ENCODE measurements at places on chromosomes 16 and 17. TPM values are rescaled to one million over a fixed set of nuclear protein-coding genes. Genes with fewer than 3 reads are reported as not detected.

Gene CEP112
- total RNA-seq: 2.2 TPM

DNA sequence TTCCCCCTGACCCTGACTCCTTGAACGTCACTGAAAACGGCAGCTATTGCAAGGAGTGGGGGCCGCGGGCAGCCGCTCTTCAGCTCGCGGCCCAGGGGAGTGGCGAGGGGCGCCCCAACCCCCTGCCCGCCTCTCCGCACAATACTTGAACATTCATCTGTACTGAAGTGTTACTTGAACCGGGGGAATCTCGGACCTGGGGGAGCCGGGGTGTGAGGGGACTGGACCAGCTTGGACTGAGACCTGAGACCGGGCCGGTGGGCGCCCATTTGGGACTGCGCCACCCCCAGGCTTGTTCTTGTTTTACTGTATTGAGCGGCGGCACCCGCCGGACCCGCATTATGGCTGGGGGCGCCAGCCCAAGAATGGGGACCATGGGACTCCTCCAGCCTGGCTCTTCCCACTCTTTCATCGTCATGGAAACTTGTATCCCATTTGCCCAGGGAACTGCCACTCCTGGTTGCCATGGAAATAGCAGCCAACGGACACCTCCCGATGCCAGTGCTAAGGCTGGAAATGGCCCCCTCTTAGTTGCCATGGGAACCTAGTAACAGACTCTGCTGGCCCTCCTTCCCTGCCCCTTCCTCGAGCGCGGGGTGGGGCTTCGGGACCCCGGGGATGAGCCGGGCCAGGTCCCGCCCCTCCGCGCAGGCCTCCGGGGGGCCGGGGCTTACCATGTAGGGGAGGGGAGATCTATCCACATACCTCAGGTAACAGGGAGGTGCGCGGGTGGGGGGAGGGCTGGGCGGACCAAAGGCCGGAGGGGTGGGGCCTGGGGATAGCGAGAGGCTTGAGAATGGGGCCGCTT is 805 bp upstream of the ORAI3 start:
- H3K4me3 ChIP-seq: peak overlapping the region; percentile 81
- no peak overlapping the region for H3K27ac ChIP-seq
- H3K27me3 ChIP-seq: no peaks in the 10 kb centered on the region

DNA sequence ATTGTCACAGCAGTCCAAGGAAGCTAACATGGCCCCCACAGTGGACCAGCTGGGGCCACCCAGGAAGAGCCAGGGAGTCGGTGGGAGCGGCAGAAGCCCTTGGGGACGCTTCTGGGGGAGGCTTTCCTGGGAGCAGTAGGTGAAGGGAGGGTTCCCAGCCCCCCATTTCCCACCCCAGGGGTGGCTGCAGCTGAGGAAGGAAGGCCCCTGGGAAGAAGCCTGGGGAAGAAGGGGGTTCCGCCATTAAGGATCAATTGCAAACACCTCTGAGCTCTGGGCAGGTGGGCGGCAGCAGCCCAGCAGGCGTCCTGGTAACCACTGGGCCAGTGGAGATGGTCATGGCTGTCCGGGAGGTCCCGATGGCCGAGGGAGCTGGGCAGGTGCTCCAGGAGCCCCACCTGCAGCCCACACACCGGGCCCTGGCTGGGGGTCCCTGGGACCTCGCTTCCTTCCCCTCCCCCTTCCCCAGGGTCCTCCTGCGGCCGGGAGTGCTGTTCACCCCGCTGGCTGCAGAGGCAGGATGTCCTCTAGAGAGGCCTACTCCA is 592 bp upstream of the PERCC1 start:
- H3K4me1 ChIP-seq: no peaks in the 10 kb centered on the region
- no peaks in the 10 kb centered on the region for H3K36me3 ChIP-seq
- H3K27ac ChIP-seq: no peak overlapping the region
- no peaks in the 10 kb centered on the region for H3K27me3 ChIP-seq
- H3K4me3 ChIP-seq: no peak overlapping the region

Gene CES5A
- total RNA-seq: not detected

GRCh38 chr16:9458816-9459215 is 367.4 kb downstream of the HAPSTR1 start:
- no peak for DNase-seq
- no peak overlapping the region for H3K27ac ChIP-seq
- no peaks in the 10 kb centered on the region for H3K27me3 ChIP-seq
- H3K4me1 ChIP-seq: no peaks in the 10 kb centered on the region

DNA sequence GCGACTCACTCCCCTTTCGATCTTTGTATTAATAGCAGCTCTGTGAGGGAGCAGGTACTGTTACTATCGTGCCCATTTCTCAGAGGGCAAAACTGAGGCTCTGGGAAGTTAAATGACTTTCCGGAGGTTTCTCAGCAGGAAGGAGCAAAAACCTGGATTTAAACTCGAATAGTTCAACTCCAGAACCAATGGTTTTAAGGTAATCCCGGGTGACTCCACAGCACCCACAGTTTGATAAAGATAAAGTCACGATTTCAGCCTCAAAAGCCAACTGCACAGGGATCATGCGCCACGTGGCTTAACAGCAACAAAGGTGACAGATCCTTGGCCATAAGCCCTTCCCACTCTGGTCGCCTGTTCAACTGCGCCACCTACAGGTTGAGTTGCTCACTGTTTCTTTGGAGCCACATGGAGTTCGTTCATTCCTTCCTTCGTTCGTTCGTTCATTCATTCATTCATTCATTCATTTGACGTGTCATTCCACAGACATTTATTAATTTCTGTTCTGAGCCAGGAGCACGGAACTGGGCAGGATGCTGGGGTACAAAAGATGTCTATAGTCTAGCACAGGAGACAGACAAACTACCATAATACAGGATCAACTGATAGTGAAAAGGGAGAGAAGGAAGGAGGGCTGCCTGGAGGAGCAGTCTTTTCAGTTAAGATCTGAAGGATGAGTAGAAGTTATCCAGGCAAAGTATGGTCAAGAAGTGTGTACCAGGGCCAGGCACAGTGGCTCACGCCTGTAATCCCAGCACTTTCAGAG is 134.8 kb downstream of the HS3ST2 start:
- H3K4me1 ChIP-seq: peaks cover 6% of the 10 kb centered on the region
- DNase-seq: peak; percentile 84
- H3K4me3 ChIP-seq: no peak overlapping the region
- H3K27me3 ChIP-seq: peaks cover 45% of the 10 kb centered on the region
- H3K36me3 ChIP-seq: no peaks in the 10 kb centered on the region
- no peak overlapping the region for H3K27ac ChIP-seq

DNA sequence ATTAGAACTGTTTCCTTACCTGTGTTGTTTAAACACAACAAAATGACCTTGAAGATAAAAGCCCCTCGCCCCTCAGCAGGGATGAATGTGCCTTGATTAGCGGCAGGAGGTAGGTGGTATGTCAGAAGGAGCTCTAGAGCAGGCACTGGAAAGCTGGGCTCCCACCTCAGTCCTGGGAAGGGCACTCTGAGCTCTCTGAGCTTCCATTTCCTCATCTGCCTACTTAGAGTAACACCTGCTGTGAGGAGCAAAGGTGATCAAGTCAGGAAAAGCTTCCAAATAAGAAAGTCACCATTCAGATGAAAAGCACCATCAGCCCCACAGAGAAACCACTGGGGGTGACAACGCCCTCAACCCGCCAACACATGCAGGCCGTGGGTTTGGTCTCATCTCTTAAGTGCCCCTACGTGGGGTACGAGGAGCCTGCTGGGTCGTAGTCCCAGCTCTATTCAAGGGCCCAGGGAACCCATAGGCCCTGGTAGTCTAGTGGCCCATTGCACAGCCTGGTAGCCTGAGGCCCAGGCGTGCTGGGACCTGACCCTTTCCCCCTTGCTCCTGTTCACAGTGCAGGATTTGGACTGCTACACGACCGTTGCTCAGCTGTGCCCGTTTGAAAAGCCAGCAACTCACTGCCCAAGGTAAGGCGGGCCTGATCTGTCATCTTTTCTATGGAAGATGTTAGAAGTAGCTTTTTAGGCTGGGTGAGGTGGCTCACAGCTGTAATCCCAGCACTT is 57.3 kb downstream of the CRISPLD2 start:
- no peaks in the 10 kb centered on the region for H3K4me1 ChIP-seq
- H3K27ac ChIP-seq: no peak overlapping the region
- H3K27me3 ChIP-seq: no peaks in the 10 kb centered on the region
- no peak overlapping the region for H3K4me3 ChIP-seq
- no peaks in the 10 kb centered on the region for H3K36me3 ChIP-seq
- DNase-seq: no peak

DNA sequence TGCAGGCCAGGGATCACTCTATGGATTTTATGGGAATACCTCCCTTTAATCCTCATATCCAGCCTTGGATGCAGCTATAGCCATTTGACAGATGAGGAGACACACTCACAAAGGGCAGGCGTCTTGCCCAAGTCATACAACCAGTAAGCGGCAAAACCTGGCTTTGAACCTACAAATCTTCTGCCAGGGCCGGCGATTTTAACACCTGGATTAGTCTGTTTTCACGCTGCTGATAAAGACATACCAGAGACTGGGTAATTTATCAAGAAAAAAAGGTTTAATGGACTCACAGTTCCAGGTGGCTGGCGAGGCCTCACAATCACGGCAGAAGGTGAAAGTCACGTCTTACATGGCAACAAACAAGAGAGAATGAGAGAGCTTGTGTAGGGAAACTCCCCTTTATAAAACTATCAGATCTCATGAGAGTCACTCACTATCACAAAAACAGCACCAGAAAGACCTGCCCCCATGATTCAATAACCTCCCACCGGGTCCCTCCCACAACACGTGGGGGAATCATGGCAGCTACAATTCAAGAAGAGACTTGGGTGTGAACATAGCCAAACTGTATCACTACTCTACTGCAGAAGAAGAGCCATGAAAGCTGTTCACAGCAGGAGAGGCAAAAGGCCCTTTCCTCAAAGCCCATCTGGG is 67.5 kb downstream of the XYLT1 start:
- DNase-seq: no peak
- H3K36me3 ChIP-seq: peaks cover 6% of the 10 kb centered on the region
- no peak overlapping the region for H3K27ac ChIP-seq

Gene ACLY
- total RNA-seq: 189 TPM

GRCh38 chr17:6435968-6436367 is 1.0 kb upstream of the AIPL1 start:
- peak; percentile 78 for DNase-seq
- no peaks in the 10 kb centered on the region for H3K4me1 ChIP-seq
- peaks cover 12% of the 10 kb centered on the region for H3K27me3 ChIP-seq
- H3K4me3 ChIP-seq: no peak overlapping the region
- no peak overlapping the region for H3K27ac ChIP-seq
- peaks cover 4% of the 10 kb centered on the region for H3K36me3 ChIP-seq

Gene CALB2
- total RNA-seq: not detected

Gene CDR2L
- 0.89 TPM for total RNA-seq

- H3K27me3 ChIP-seq: peaks cover 18% of the 10 kb centered on the region
- H3K4me3 ChIP-seq: no peak overlapping the region
- no peak for DNase-seq
- H3K36me3 ChIP-seq: no peaks in the 10 kb centered on the region
These were observed 269.0 kb downstream of the ABCC12 start for GRCh38 chr16:47886631-47887415.

Measured in activated CD4-positive, alpha-beta T cell treated with anti-CD3 and anti-CD28 coated beads for 36 hours (primary cell).